ENCODE measurements at places on chromosomes 13 and 19.

GRCh38 chr13:45974500-45974899 lies 78.0 kb downstream of the ZC3H13 start:
- DNase-seq, result no peak

DNA sequence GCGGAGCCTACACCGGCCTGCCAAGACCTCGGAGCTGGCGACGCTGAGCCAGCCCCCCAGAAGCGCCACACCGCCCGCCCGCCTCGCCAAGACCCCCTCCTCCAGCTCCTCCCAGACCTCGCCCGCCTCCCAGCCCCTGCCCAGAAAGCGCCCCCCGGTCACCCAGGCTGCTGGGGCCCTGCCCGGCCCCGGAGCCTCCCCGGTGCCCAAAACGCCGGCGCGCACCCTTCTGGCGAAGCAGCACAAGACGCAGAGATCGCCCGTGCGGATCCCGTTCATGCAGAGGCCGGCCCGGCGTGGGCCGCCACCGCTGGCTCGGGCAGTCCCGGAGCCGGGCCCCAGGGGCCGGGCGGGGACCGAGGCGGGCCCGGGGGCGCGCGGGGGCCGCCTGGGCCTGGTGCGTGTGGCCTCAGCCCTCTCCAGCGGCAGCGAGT lies 10.2 kb downstream of the C19orf25 start:
- DNase-seq, result no peak

- DNase-seq, result peak; percentile 60
These were observed 1573.3 kb downstream of the PCDH9 start for GRCh38 chr13:65656740-65657329.

DNA sequence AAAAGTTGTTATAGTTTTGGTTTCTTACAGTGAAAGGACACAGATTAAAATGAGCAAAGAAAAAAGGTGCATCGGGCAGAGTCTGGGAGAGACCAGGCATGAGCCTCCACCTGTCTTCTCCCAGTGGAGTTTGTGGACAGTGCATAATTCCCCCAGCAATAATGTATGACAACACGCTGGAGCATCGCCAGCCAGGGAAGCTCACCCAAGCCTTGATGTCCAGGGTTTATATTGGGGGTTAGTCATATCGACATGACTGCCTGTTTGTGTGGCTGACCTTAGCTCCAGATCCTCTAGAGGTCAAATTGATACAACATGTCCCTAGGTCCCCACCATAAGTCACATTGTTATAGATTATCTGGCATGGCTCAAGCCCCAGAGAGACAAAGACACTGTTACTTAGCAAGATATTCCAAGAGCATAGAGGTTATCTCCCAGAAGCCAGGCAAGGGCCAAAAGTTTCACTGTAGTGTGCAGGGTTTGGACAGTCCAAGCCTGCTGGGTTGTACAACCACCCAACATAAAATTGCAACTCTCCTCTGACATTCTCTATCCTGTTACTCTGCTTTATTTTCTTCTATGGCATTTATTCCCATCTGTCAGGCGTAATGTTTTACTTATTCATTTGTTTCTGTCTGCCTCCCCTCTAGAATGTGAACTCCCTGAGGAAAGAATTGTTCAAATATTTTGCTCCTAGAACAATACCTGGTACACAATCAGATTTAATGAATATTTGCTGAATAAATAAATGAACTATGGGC lies 5.6 kb upstream of the KLK13 start:
- peak; percentile 27 for DNase-seq

DNA sequence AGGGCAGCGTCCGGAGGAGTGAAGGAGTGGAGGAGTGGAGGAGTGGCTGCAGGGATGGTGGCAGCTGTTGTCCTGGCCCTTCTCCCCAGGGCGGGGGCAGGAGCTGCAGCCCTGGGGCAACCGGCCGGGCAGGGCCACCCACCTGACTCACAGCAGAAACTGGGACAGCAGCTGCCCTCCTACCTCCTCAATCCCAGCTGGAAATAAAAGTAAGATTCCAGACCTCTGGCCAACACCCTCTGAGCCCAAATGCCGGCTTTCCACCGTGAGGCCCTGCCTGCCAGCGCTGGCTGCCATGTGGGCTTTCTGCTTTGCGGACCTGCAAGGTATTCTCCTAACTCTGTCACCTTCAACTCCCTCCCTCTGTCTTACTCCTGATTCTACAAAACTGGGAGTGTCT lies 3.3 kb upstream of the CLPP start:
- no peak for DNase-seq

GRCh38 chr19:45766869-45767346 lies 2.1 kb downstream of the SIX5 start:
- DNase-seq, result no peak

DNA sequence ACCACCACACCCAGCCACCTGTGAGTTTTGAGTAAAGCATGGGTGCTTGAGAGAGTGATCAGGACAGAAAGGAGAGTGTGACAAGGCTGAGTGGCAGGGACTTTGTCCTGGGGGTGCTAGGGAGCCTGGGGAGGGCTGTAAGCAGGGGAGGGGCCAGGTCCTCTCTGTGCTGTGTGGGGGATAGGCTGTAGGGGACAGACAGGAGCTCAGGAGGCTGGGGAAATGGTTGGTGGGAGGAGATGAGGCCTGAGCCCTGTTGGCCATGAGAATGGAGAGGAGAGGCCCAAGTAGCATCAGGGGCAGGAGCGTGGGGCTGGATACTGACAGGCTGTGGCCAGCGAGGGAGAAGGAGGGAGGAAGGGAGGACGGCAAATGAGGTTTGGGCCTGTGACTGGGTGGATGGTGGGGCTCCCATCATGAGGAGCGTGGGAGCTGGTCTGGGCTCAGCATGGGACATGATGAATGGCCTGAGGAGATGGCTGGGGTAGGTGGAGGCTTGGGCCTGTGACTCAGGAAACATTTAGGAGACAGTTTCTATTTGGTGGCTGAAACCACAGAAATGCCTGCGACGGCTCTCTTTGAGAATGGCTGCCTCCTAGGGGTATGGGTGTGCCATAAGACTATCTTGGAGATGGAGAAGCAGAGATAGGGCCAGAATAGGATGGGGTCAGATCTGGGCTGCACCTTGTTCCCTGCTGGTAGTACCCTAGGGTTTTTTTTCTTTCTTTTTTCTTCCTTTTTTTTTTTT lies 25.0 kb downstream of the GRIN2D start:
- DNase-seq, result no peak

- DNase-seq, result no peak
These were observed 80.4 kb downstream of the LRCH1 start for GRCh38 chr13:46633416-46633815.

DNA sequence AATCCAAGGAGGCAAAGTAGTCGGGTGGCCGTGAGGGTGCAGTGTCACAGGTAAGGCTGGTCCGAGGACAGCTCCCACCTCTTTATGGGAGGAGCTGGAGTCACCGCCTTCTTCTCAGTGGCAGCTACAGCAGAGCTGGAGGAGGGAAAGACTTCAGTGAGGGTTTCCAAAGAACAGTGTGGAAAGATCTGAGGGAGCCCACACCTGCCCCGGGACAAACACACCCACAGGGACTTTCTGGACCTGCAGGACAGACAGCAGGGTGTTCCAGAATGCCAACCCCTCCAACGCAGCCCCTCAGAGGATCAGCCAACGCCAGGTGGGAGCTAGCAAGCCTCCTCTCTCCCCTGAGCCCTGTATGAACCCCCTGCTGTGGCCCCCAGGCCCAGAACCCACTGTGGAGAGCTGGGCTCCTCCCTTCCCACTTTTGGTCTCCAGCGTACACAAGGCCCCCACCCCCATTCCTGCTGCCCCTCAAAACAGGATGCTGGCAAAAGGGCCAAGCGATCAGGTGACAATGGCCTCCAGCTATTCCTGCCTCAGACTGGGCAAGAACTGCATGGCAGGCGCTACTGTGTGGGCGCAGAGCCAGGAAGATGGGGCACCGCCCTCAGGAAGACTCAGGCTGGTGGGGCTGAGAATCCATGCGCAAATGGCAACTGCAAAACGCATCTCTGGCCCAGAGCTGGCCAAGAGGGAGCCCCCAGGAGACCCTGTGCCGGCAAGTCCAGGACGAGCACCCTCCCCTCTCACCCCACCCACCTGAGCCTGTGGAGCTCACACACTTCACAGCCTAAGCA lies 3.5 kb upstream of the CD320 start:
- DNase-seq, result no peak

GRCh38 chr13:73231471-73231870 lies 172.7 kb downstream of the KLF5 start:
- no peak for DNase-seq

- DNase-seq, result no peak
These were observed at the start of gene ZIC2 for GRCh38 chr13:99981735-99982035. ZIC2 (plus strand) TSS chr13:99981784; CDS start chr13:99982065, 281 bp downstream.

Data from NCI-H1417 (cell line).